ENCODE measurements at places on chromosomes 7 and 10.

DNA sequence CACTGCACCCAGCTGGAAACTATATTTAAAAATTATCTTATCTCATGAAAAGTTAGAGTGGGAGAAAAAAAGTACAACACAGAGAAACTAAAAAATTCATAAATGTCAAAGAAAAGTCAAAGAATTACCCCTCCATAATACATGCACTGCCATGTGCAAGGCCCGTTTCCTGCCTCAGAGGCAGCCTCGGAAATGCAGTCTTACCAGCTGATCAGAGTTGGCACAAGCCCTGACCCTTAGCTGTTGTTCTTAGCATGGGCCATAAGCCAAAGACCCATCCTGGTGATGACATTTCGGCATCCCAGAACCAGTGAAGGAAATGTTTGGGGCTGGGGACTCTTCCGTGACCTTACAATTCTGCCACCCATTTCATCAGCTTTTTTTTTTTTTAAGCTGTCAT is 21.6 kb downstream of the RBM48 start:
- no peak for DNase-seq

DNA sequence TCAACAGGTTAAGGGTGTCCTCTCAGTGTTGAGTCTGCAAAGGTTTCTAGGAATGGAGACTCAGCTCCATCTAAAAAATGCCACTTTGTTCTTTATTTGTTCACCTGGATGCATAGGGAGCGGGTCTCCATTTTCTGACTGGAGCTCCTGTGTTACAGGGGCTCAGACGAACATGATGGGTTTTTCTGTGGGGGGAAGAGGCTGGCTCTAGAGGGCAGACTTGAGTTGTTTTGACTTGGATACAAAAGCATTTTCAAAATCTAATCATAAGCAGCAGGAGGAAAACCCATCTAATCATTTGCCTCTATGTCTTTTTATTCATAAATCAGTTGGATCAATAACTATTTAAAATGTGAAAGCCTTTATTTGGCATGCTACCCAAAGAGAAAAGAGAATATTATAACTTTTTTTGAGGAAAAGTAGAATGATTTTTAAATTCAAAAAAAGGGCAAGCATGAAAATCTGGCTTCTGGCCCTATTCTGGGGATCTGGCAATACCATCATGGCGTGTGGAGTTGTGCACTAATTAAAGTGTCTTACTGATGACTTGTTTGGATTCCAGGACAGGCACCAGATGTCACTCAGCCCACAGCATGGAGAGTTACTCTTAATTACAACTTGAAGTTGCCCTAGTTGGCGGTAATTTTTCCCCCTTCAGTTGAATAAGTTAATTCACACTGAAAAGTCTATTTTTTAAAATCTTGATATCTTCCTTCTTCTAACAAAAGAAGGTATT is 594.9 kb downstream of the REEP3 start:
- peak; percentile 5 for DNase-seq

DNA sequence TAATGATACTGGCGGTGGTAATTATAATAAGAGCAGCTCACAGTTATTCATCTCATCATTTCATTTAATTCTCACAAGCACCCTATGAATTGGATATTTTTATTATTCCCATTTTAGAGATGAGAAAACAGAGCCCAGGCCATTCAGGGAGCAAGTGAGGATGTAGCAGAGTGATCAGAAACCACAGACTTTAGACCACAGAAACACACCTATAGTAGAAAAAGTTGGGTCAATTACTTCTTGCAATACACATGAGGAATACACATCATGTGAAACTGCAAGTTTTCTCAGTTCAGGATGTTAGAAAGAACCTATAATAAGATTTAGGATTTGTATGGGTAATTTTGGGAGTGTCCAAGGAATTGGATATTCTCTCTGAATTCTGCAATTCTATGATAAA is 278.0 kb downstream of the ADRA2A start:
- no peak for DNase-seq

- DNase-seq = no peak
Measured at GRCh38 chr7:98294326-98294725, 12.8 kb downstream of the BRI3 start.

- no peak for DNase-seq
Measured at GRCh38 chr7:45586542-45587520, 12.7 kb downstream of the ADCY1 start.

Measured in SJSA1 (cell line).